ENCODE measurements at places on chromosomes 1 and 21. TPM values are rescaled to one million over a fixed set of nuclear protein-coding genes. Genes with fewer than 3 reads are reported as not detected.
A peak's percentile ranks its signal among the peaks of the same experiment; 100 is the strongest.

- DNase-seq: no peak
Observed at GRCh38 chr1:25033828-25034705, 104.0 kb upstream of the RUNX3 start.

- DNase-seq: no peak
Observed at GRCh38 chr1:171623651-171624331, 1.7 kb downstream of the MYOCOS start.

AJAP1 gene
- not detected for total RNA-seq

- DNase-seq: no peak
Observed at GRCh38 chr1:47213230-47213963, 18.6 kb downstream of the TAL1 start.

GRCh38 chr1:201329801-201330200 is 46.5 kb downstream of the PKP1 start:
- no peak for DNase-seq

DNA sequence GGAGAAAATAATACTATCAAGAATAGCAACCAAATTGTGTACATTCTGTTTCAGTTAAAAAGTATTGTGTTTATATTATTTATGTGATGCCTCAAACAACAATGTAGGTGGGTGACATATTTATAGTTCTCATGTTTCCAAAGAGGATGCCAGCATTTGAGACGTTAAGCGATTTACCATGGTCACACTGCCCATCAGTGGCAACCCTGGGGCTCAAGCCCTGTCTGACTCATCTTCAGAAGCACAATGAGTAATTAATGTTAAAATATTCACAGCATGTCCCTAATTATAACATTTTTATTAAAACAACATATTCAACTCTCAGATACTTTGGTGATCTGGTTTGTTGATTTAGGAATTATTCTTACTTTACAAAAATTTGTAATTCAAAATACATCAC is 409.4 kb downstream of the BRINP3 start:
- DNase-seq: no peak

DNA sequence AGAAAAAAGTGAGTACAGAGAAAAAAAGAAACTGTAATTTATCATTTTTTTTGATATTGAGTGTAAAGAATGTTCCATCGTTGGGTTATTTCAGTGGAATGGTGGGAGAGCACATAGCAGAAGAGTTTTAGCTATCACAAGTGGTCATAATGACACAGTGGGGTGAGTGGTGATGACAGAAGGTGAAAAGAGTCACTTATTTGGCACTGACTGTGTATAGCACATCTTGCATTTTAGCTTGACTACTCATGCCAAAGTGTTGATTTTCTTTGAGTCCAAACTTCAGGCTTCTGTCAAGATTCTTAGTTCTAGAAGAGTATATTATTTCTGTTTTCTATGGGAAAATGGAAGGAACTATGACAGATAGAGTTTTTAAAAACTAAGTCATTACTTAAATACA is 261.2 kb downstream of the GRIK1 start:
- DNase-seq: no peak

- DNase-seq: peak; percentile 75
Observed at GRCh38 chr1:25608488-25609178, 8.0 kb upstream of the MAN1C1 start.

- no peak for DNase-seq
Observed at GRCh38 chr1:117416546-117417125, 49.4 kb downstream of the MAN1A2 start.

DNA sequence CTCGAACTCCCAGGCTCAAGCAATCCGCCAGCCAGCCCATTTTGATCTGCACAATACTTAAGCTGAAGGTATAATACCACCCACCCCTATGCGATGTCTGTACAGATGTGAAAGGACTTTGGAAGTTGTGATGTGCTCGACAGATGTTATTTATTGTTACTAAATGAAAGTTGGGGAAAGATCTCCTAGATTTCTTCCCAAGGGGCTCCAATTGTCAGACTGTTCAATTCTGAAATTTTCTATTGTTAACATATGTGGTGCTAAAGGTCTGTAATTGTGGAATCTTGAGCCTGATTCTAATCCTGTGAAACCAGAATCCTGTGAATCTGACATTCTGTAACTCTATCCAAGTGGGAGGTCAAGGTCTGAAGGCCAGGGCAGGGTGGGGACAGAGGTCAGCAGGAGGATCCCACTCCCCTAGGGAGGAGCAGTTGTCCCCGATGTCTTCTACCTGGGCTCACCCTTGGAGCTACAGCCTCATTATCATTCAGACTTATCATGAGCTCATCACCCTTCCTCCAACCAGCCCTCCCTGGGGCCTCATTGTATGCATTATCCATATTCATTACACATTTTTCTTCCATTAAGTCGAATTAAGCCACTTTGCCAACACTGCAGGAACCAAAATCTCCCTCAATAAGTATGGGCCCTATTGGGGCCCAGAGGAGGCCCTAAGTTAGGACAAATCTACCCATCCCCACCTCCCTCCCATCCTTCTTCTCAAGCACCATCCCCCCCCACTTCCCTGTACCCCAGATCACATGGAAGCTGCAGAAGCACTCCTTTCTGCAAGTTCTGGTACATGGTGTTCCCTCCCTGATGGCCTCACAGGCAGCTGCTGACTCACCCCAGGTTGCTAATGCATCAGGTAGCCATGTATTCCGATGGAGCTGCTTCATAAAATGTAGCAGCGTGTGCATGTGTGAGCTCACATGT is 32.3 kb downstream of the SHISAL2A start:
- DNase-seq: no peak

TFAP2E gene
- total RNA-seq: 1.4 TPM

UBL4B gene
- total RNA-seq: 0.07 TPM

GRCh38 chr1:52633291-52633754 is 355 bp downstream of the SHISAL2A start:
- DNase-seq: no peak

DNA sequence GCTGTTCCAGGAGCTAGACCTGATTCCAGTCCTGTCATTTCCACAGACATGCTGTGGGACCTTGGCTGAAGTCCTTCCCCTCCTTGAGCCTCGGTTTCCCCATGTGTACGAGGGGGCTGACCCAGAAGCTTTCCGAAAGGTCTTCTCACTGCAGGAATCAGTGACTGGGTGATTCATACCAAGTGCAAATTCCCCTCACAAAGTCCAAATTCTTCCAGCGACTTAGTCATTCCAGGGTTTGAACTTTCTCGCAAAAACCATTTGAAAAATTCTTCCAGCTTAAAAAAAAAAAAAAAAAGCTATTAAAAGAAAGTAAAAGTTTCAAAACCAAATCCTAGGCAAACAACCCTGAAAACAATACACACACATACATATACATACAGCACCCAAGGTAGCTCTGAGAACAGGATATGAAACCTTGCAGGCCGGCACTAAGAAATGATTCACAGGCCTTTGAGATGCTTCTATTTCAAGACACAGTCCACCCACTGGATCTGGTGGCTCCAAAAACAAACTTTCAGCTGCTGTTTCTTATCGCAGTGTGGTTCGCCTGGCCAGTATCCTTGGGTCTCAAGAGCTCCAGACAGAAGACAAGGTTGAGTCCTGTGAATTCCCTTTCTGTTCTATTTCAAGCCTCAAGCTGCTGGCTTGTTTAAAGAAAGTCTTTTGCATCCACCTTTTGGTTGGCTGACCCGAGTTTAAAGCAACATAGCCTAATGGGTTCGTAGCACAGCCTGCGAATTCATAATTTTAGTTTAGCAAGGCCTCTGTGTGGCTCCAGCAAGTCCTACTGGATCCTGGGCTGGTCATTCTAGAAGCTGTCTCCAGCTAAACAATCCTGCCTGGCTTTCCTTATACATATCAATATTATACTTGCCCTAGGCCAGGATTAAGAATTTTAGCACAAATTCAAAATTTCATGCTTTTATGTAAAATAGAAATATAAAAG is 18.0 kb upstream of the ID3 start:
- peak; percentile 65 for DNase-seq

DNA sequence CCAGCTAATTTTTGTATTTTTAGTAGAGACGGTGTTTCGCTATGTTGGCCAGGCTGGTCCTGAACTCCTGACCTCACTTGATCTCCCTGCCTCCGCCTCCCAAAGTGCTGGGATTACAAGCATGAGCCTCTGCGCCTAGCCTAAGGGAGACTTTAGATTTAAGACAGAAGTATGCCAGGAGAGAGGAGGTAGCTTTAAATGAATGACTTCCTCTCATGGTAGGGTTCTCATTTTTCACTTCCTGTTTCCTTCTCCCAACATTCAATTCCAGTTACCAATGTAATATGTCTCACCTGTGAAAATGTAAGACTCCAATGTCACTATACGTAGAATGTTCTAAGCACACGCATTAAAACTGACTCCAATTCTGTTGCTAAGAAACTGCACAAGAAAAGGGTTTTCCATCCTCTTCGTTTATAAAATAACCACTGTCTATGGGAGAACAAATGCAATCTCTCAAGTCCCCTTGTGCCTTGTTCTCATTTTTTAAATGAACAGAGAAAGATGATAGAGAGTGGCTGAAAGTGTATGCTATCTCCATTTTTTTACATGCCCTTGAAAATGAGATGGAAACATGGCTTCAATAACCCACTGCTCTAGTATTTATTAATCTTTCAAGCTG is 140.0 kb downstream of the SLC45A1 start:
- no peak for DNase-seq

GRCh38 chr1:155940482-155940992 is 901 bp upstream of the RXFP4 start:
- DNase-seq: peak; percentile 56

- DNase-seq: no peak
Observed at GRCh38 chr1:205353612-205354011, 3.1 kb downstream of the KLHDC8A start.

PRKAB2 gene
- total RNA-seq: 23.5 TPM

CFAP74 gene
- not detected for total RNA-seq

- no peak for DNase-seq
Observed at GRCh38 chr21:41815652-41816582, 49.1 kb upstream of the RIPK4 start.

DNA sequence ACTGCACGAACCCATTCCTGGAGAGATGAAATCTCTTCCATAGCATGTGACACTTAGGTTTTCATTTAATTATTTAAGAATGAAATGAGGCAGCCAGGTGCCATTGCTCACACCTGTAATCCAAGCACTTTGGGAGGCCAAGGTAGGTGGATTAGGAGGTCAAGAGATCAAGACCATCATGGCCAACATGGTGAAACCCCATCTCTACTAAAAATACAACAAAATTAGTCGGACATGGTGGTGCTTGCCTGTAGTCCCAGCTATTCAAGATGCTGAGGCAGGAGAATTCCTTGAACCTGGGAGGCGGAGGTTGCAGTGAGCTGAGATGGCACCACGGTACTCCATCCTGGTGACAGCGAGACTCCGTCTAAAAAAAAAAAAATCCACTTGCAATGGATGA is 17.8 kb downstream of the L1TD1 start:
- DNase-seq: no peak

- no peak for DNase-seq
Observed at GRCh38 chr1:112997781-112998180, 41.8 kb upstream of the SLC16A1 start.

GRCh38 chr1:116832308-116832931 is 77.3 kb upstream of the PTGFRN start:
- no peak for DNase-seq

S100A7A gene
- total RNA-seq: not detected

SF3B4 gene
- total RNA-seq: 28.1 TPM

MRPS6 gene
- total RNA-seq: 35.0 TPM

- peak; percentile 7 for DNase-seq
Observed at GRCh38 chr1:178408871-178409270, 87.9 kb downstream of the CLEC20A start.

DNA sequence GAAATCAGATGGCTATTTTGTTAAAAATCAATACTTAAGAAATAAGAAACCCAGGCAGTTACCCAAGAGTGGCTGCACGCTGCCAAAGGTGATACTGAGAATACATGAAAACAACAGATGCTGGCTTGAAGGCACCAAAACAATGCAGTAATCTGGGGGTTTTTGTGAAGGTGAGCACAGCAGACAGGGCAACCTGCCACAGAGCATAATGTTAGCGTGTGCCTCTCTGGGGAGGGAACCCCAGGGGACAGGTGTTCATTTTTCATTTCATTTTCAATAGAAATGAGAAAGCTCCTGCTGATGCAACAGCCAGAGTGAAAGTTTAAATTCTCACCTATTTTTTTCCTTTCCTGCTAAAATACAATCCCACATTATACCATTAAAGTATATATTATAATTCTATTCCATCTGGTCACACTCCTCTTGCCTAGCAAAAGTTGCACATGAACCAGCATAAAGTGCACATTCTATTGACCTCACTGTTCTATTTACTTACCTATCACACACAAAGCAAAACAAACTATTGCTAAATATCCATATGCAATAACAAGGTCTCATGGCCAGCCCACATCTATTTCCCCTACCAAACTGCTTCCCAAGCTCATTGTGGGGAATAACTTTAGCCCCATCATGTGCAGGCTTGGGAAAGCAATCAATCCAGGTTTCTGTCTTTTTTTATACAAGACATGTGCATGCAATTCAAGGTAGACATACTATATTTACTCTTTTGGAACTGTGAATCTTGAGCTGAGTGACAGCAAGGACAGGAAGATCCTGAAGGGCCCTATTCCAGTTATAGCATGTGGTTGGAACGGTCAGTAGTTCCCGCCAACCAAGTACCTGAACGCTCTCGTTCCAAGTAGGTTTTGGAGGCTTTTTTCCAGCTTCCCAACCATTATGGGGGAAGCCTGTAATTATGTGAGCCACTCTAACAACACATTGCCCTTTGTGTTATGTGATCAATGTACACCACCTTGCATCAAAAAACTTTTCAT is 173.6 kb downstream of the RERE start:
- DNase-seq: peak; percentile 8

GRCh38 chr1:68459796-68460195 is 10.0 kb upstream of the RPE65 start:
- DNase-seq: peak; percentile 26

GRCh38 chr1:213530611-213531320 is 457.0 kb upstream of the PROX1 start:
- no peak for DNase-seq

ELAVL4 gene
- not detected for total RNA-seq

DNA sequence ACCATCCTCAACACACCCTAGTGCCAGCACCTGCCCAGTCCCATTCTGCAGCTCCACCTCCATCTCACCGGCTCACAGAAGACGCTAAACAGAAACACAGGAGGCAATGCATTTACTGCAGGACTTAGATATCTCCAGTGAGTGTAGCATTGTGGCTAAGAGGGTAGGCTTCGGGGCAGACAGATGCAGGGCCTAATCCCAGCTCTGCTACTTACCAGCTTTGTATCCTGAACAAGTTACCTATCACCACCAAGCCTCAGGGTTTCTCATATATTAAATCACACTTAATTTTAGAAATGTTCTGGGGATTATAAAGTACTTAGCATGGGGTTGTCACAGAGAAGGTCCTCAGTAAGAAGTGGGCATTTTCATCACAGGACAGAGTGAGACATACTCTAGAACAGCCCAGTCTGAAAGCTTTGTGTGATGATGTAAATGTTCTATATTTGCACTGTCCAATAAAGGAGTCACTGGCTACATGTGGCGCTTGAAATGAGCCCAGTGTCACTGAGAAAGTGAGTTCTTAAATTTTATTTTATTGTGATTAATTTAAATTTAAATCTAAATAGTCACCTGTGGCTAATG is 149.3 kb upstream of the C8B start:
- no peak for DNase-seq

DNA sequence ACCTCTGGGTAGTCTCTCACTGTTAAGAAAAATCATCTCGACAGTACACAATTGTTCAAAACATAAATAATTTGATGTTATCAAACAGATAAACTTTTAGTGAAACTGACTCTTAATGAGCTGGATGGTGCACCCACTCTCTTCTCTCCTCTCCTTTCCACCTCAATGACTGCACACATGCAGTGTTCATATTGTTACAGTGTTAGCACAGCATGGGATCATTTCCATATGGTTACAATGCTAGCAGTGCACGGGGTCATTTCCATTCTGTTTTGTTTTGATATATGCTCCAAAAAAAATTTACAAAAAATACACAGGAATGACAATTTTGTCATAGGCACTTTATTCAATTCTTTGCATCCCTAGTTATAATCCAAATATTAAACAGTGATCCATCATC is 26.4 kb upstream of the RNF187 start:
- DNase-seq: no peak
